ENCODE measurements at places on chromosomes 4 and X.

GRCh38 chrX:24149351-24150050, at the start of gene ZFX:
TSS of gene ZFX (plus strand) at chrX:24149729. CDS start at chrX:24172743, 23,014 bp downstream.
- DNase-seq = peak; percentile 41

GRCh38 chr4:4254666-4255065, 6.6 kb upstream of the TMEM128 start:
- no peak for DNase-seq

DNA sequence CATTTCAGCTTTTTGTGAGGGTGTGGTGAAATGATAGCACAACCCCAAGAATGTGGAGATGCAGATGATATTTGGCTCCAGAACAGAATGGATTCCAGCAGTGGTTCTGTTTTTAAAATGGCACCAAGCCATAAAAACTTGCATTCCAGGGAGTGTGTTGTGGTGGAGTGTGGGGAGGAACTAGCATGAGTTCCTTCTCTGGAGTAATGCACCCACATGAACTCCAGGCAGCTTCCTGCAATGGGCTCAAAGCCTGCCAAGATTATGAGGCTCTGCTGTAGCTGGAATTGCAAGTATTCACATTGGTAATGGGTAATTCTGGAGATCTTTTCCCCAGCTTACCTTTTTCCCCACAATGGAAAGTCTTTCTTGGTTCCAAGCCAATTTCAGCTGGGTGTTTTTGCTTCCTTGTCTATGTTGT, 161.4 kb downstream of the RAB28 start:
- no peak for DNase-seq

- DNase-seq = no peak
These were observed 99.7 kb downstream of the TSPAN7 start for GRCh38 chrX:38661103-38661441.

DNA sequence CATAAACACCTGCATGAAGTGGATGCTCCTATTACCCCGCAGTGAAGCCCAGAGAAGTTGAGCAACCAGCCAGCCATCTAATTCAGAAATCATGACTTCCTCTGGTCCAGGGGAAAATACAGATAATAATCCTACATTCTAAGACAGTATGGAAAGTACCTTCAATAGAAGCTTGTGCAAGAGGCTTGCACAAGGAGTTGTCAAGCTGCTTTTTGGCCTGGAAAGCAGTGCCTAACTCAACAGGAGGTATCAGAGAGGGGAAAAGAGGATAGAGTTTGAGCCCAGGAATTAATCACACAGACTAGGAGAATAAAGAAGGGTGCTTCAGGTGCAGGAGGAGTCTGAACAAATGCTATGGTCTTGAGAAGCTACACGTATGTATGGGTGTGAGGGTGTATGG, 26.7 kb downstream of the TMEM192 start:
- no peak for DNase-seq

- no peak for DNase-seq
These were observed 249.5 kb downstream of the BCOR start for GRCh38 chrX:39848243-39848642.

DNA sequence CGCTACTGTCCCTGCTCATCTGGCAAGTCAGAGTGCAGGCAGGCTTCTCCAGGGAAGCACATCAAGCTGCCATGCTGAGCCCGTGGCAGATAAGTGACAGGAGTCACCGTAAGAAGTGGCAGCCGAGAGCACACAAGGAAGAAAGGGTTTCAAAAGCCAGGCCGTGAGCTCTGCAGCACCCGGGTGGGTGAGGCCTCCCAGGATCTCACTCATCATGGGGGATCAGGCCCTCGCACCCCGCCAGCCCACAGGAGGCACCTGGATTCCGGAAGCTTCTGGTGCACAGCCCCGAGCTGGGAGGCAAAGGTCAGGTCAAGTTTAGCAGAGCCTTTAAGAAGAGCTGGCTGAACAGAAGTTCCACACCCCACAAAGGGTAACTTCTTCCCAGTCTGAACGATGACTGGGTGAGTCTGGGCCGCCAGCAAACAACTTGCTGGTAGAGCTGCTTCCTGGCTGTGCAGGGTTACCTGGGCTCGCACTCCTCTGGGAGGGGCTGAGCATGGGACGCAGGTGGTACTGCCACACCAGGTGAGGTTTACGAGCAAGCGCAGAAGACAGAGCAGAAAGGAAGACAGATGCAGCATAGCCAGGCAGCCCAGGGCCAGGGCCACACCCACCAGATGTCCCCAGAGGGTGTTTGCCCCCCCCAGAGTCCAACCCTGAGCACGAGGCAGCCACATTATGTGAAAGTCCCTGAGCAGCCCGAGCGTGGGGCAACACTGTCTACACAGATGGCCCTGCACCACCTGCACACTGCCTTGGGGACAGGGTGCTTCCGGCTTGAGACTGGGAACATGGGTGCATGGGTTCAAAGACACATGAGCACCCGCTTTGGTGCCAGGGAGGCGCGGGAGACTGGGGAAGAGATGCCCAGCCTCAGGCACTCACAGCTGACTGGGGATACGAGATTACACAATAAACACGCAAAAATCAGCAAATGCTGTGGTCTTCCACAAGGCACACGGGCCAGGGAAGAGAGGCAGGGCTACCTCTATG, 7.7 kb downstream of the CCNQ start:
- DNase-seq = no peak

- no peak for DNase-seq
These were observed 653.8 kb upstream of the GALNT7 start for GRCh38 chr4:172514801-172515200.

Measured in activated T-cell treated with anti-CD3 and anti-CD28 coated beads for 4 hours (primary cell).